ENCODE measurements at places on chromosomes 16 and 17.

DNA sequence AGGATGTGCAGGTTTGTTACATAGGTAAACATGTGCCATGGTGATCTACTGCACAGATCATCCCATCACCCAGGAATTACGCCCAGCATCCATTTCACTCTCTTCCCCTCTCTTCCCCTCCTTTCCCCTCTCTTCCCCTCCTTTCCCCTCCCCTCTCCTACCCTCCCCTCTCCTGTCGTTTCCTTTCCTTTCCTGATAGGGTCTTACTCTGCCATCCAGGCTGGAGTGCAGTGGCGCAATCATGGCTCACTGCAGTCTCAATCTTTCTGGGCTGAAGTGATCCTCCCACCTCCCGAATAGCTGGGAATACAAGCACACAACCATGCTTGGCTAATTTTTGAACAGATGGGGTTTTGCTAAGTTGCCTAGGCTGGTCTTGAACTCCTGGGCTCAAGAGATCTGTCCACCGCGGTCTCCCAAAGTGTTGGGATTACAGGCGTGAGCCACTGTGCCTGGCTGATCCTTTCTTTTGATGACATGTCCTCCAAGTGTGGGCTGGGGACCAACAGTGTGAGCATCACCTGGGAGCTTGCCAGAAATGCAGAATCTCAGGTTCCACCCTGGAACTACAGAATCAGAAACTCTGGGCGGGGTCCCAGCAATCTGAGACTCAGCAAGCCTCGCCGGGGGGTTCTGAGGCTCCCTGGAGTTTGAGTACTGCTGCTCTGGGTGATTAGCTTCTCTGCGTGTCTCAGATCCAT is 10.8 kb downstream of the ATP2C2 start:
- no peak for DNase-seq

GRCh38 chr16:16109453-16110110 is 113.7 kb downstream of the ABCC6 start:
- no peak for DNase-seq

DNA sequence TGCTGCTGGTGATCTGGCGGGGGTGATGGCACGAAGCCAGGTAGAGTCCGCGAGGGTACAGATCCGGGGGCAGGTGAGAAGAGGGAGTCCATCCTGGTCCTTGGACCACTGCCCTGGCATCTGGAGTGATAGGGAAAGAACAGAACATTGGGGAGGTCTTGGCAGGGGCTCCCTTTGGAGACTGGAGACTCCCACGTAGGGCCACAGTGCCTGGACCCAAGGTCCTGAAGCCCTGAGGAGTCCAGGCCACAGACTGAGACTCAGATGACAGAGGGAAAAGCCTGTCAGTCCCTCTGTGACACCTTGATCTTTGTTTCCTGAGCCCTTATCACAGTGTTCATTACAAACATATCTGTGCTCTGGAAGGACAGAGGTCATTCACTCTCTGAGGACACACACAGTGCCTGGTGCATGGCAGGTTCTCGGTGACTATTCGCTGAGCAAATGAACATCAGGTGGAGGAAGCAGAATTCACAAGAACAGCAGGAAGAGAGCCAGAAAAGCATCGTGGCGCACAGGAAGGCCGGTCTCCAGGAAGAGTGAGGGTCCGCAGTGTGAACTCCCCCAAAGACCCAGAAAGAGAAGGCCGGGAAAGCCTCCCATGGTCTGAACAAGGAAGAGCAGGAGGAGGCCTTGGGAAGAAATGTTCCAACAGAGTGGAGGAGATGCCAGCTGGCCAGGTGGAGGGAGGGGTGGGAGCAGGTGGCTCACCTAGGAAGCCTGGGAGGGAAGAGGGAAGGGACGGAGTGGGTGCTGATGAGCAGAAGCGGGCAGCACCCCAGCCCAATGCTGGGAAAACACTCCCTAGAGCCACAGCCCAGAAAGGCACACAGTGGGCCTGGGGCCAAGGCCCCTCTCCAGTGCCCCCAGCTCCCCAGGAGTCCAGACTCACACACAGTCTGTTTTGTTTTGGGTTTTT is 20.5 kb downstream of the PEMT start:
- no peak for DNase-seq

- DNase-seq, result no peak
Observed at GRCh38 chr17:58092797-58093385, 9.7 kb downstream of the DYNLL2 start.

DNA sequence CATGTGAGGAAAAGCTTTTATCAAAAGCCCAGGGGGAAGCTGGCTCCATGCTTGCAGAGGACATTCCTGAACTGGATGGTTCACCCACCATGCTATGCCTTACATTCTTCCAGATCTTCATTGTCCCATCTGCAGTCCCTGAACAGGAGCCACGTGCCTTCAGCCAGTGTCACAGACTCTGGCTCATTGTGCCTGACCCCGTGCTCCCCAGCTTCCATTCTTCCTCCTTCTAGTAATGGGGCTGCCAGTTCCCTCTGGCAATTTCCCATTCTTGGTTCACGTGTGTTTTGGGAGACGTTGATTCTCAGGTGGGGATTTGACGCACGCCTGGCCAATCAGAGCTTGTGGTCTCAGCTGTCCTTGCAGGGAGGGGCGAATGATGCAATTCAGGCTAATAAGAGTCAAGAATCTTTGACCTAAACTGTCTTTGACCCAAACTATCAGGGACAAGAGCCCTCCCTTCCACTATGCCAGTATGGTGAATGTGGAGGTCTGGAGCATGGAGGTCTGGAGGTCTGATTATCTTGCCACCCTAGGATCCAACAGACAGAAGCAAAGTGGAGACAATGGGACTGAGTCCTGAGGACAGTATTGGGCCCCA is 52.7 kb downstream of the IRX6 start:
- DNase-seq, result no peak

Measured in EL (cell line).